Iris pigment epithelial cell (primary cell): ENCODE measurements at places on chromosomes 3 and 15.

DNA sequence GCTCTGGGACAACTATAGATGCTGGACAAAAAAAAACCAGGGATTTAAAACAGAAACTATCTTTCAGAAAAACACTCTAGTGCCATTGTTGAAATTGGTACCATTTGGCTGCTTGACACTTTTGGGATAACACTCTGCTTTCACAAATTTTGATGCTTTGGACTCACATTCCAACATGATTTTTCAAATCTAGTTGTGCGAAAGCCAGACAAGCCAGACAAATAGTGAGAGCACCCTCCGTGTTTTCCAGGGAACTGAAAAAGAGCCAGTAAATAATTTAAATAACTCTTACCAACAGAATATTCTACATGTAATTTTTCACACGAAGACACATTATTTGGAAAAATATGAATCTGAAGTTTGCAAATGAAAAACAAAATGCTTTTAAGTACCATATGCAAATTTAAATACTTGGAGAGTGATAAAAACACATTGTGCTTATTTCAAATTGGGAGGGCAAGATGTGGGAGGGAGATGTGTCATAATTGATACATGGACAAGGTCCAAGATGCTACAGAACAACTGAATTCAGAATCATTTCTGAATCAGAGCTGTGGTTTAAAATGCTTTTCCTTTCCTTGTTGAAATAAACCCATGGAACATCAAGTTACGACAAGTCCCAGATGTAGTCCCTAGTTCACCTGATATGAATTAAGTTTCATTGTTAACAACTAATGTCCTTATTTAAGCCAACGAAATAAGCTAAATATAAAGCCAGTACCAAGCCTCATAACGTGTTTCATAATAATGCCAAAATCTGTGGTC lies 144.2 kb upstream of the SOX2 start:
- peak; percentile 4 for DNase-seq

DNA sequence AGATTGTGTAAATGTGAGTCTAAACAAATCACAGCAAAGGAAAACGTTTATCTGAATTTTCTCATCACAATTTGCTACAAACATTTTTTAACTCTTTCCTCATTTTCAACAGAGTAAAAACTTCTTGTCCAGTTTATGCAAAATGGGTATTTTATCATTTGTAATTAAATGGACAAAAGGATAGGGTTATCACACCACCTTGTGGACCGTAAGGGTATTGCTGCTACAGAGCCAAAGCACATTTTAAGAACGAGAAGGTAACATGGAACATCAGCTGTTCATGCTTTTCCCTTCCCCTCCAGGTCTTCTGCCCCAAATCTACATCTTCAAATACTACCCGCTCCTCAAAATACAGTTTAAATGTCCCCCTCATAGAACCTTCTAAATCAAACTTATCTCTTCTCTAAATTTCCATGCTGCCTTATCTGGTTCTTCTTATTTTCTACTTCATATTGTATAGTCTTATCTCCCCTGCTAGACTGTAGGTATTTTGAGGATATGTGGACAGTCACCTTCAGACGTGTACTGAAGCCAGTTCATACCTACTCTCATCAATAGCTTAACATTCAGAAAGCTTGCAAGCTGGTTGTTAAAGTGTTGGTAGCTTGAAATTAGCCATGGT lies 12.8 kb upstream of the SETMAR start:
- peak; percentile 51 for DNase-seq

DNA sequence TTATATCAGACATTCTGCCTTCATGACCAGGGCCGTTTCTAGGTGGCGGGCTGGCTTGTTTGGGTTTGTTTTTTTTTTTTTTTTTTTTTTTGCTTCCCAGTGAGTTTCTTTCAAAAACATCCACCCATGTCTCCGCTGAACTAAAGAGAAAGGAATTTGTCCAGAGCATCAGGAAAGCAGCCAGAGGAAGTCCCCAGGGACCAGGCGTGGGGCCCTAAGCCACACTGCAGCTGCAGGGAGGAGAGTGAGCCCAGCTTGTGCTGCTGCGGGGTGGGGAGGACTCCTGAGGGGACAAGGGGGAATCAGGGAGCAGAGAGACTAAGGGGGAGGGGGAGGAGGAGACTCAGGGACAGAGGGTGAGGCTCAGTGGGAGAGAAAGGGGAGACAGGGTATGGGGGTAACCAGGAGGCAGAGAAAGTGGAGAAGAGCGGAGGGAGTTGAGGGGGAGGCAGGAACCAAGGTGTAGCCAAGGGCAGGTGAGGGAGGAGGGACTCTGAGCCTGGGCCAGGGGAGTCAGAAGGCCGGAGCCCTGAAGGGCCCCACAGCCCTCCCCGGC lies 49.5 kb downstream of the CYP11A1 start:
- peak; percentile 62 for DNase-seq

- no peak for DNase-seq
Measured at GRCh38 chr15:63088533-63089245, 33.0 kb upstream of the LACTB start.

- peak; percentile 48 for DNase-seq
Measured at GRCh38 chr3:160981217-160981938, 123.8 kb downstream of the B3GALNT1 start.

DNA sequence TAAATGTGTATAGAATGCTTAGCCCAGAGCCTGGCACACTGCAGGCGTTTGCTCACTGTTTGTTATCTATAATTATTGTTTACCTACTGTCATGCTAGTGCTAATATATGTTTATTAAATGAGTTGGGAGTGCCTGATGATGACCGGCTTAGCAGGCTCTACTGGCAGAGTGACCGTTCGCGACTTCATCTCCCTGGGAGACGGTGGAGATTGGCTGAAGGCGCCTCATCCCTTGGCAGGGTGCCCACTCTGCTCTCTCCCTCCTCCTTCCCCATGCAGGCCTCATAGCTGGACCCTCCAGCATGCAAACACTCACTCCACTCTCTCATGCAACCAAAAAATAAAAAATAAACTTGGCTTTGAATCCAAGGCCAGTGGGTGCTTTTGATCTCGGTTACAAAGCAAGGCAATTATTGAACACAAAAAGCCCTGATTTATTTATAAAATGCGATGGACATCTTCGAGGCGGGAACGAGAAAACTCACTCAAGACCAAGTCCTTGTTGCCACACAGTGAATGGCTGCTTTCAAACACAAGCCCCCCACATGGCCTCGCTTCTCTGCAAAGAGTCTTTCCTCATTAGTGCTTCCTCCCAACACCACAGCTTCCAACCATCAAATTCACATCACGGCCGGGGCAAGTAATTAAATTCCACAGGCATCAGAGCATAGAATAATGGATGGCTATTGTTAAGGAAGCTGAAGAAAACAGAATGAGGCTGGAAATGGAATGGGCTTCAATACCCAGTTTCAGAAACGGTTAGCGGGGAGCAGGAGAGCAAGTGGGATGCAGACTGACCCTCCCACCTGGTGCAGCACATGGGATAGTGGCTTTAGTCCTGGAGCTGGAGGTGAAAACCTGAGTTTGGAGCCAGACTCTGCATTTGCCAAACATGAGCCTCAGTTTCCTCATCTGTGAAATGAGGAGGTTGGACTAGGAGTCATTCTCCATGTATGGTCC lies 135.7 kb upstream of the RAD18 start:
- DNase-seq, result no peak

DNA sequence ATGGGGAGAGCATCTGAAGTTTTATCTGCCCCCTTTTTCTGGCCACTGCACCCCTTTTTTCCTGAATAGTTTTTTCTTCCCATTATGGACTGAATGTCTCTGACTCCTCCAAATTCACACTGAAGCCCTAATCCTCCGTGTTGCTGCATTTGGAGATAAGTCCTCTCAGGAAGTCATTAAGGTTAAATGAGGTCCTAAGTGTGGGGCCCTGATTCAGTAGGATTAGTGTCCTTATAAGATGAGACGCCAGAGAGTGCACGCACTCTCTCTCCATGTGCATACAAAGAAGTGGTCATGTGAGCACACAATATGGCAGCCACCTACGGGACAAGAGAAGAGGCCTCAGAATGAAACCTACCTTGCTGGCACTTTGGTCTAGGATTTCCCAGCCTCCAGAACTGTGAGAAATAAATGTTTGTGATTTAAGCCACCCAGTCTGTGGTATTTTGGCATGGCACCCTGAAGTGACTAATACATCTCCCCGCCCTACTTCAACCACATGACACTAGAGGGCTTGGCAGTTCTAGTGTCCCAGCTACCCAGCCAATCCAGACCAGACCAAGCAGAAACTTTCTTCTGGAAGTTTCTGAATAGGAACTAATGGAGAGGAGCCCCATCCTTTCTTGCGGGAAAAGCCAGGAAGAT lies 191.3 kb downstream of the PDE8A start:
- no peak for DNase-seq

- DNase-seq, result peak; percentile 76
Measured at GRCh38 chr3:123286308-123287023, 84.7 kb downstream of the SEC22A start.

GRCh38 chr3:194249323-194250097 lies 101.6 kb downstream of the CPN2 start:
- DNase-seq, result no peak

DNA sequence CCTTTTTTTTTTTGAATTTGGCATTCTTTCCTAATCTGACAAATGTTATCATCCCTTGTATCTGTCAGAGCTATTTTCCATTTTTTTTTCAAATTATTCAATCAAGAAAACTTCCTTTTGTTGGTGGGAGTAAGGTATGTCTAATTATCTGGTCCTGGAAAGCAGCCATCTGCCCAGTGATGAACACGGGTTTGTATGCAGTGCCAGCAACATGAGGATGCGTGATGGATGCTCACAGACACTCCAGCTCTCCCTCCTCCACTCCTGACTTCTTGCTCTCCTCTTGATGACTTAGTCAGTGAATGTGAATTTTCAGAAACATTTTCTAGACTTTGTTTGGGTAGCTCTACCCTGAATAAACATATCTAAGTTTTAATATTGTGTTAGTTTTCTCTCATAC lies 79.2 kb downstream of the IL1RAP start:
- no peak for DNase-seq

- DNase-seq, result no peak
Measured at GRCh38 chr15:74315626-74316025, 51.8 kb downstream of the CYP11A1 start.

DNA sequence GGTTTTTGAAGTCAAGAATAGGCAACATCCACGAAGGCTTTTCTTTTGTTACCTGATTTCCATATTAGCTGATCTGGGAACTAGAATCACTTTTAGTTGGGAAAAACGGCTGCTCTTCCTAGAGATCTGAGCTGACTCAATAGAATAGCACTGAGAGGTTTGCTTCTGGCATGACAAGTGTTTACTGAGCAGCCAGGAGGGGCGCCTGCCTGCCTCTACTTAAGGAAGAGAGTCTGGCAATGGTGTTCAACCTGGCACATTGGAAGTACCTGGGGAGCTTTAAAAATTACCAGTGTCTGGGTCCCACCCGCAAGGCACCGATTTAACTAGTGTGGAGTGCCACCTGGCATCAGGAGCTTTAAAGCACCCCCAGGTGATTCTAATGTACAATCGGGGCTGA lies 34.4 kb downstream of the FAM43A start:
- DNase-seq, result no peak

- no peak for DNase-seq
Measured at GRCh38 chr3:46350262-46350565, 3.7 kb upstream of the CCR2 start.

DNA sequence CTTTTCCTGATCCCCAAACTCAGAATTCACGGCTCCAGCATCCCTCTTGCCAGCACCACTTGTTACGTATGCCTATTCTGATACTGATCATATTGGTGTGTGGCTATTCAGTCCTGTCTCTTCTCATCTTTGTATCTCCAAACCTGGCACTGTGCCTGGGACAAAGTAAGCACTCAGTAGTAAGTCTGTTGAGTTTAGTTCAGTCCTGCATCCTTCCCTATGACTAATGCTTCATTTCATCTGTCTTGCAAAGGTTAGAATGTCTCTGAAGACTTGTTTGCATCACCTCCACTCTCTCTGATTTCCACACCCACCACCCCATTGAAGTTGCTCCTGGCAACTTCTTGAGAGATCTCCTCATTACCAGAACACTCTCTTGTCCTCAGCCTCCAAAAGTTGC lies 80.3 kb downstream of the HMG20A start:
- DNase-seq, result peak; percentile 91

DNA sequence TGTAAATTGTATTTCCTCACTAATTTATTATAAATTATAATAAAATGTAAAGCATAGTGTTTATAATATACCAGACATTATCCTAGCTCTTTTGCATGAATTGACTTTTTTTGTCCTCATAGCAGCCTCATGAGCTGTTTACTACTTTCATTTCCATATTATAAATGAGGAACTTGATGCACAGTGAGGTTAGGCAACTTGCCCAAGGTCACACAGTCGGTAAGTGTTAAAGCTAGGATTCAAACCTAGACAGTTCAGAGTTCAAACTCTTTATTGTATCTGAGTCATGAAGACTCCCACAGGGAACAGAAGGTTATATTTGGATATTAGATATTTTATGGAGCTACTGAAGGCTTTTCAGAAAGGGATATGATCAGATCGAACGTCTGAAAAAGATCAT lies 322.2 kb upstream of the SATB1 start:
- DNase-seq, result no peak

- peak; percentile 93 for DNase-seq
Measured at GRCh38 chr3:177824190-177824786, 627.0 kb upstream of the TBL1XR1 start.

DNA sequence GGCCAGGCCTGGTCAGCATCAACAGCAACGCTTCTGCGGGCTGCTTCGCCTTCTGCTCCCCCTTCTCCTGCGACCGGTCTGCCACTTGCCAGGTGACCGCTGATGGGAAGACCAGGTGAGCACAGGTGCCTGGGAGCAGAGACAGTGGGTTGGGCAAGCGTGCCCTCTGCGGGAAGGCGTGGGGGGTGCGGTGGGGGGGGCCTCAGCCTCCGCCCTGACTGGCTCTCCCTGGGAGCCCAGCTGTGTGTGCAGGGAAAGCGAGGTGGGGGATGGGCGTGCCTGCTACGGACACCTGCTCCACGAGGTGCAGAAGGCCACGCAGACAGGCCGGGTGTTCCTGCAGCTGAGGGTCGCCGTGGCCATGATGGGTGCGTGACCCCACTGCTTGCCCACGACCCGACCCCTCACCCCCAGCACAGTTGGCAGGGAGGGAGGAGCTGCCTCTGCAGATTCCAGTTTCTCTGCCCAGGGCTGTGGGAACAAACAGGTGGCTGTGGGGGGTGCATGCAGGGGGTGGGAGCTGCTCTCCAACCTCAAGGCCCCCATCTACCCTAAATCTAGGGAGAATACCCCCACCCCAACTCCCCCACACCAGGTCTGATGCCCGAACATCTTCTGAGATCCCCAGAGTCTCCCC lies 8.8 kb downstream of the STAB1 start:
- DNase-seq, result no peak

GRCh38 chr3:183447206-183448001 lies 19.0 kb upstream of the MCF2L2 start:
- peak; percentile 75 for DNase-seq

GRCh38 chr3:132342183-132342582 lies 25.0 kb downstream of the ACP3 start:
- no peak for DNase-seq

GRCh38 chr3:12421132-12421531 lies 63.1 kb upstream of the TSEN2 start:
- DNase-seq, result no peak
